ENCODE measurements at places on chromosomes 11 and 22. TPM values are rescaled to one million over a fixed set of nuclear protein-coding genes. Genes with fewer than 3 reads are reported as not detected.
A peak's percentile ranks its signal among the peaks of the same experiment; 100 is the strongest.

DNA sequence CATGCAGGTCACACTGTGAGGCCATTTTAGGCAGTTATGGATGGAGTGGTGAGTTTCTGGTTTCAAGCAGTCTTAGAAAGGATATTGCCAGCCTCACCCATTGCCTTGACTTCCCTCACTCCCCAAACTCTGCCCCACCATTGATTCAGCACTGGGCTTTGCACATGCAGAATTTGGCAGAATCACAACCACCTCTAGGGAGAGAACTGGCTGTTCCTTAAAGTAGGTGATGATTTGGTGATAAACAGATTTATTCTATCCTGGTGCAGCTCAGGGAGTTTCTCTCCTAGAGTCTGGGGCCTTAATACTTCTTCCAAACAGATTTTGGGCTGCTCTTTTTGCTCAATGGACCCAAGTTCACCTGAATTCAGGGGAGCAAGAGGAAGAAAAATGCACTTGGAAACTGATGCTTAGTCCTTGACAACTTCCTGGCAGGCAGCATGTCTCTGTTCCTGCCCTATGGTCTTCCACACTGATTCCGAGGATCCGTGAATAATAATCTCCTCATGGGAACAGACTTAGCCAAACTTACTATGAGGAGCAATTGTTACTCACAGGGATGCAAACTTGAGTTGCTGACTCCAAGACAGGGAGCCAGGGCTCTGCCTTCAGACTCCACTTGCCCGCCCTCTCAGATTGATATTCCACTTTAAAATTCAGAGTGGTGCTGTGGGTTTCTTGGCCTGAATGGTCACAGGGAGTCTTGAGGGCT lies 129.7 kb upstream of the PARVA start:
- no peak for DNase-seq

MFRP gene
- not detected for total RNA-seq

GRCh38 chr11:76249195-76249741 lies 43.0 kb upstream of the WNT11 start:
- DNase-seq: no peak

- no peak for DNase-seq
These were observed 82.7 kb downstream of the CELSR1 start for GRCh38 chr22:46454504-46455269.

DNA sequence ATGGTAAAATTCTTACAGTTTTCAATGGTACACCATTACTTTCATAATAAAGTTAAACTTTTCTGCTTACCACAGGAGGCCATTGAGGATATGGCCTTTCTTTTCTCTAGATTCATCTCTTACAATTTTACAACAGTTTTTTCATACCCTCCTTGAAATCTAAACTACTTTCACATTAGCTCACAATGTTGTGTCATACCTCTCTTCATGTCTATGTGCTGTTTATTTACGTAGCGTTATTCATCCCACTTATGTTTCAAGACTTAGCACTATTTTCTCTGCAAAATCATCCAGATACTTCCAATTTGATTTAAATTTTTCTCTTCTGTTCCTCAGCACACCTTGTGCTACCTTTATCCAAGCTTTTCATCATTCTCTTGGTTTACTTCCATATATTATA lies 123.3 kb downstream of the METTL15 start:
- no peak for DNase-seq

PAX6 gene
- total RNA-seq: 5.4 TPM

- DNase-seq: peak; percentile 62
These were observed 22.7 kb downstream of the CELSR1 start for GRCh38 chr22:46514592-46515207.

- no peak for DNase-seq
These were observed 15.5 kb downstream of the DGCR8 start for GRCh38 chr22:20095521-20095920.

DNA sequence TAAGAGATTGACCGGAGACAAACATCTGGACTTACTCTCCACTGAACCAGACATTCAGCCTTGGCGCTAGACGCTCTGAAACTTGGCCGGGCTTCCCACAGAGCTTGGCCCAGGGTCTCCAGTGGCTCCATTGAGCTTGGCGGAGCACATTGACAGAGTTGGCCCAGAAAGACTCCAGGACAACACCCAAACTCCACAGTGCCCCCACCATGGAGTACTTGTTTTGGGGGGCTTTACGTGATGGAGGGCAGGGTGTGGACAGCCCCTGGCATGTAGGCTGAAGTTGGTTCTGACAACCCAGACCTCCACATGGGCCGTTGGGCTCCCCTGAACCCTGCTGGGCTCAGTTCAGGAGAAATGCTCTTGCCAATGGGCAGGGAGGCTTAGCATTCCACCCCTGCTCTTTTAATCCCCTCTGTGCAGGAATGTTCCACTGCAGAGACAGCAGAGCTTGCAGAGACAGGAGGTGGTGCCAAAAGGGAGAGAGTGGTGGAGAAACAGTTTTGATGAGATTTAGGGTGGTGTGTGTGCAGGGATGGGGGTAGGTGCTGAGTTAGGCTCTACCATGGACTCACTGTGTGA lies 102.4 kb upstream of the TIMP3 start:
- no peak for DNase-seq

TEAD1 gene
- total RNA-seq: 94.4 TPM

DNA sequence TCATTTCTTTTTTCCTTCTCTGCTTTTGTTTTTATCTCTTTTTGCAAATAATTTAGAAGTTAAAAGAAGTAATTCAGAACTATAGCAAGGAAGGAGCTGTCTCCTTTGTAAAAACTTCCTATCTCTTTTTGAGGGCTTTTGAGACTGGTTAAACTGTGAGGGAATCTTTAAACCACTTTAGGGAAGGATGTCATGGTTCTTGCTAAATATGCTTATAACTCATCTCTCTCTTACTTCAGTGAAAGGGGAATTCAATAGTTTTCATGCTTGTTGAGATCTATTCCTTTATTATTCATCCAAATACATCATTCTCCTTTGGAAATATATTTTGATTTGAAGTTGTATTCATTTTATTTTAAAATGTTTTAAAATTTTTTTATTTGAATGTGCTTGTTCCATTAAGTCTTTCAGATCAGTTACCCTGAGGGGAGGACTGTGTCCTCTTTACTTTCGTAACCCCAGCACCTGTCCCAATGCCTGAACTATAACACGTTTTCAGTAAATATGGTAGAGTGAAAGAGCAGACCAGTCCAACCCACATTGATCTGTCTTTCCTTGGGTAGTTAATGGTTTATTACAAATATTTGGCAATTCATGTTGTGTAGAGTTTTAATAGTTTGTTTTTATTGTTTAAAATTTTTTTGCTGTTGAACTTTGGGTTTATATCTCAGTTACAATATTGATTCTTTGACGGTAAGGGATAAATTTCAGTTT lies 27.5 kb downstream of the AMOTL1 start:
- no peak for DNase-seq

- peak; percentile 88 for DNase-seq
These were observed 25.3 kb downstream of the DUSP8 start for GRCh38 chr11:1546536-1547466.

OR4A16 gene
- total RNA-seq: not detected

CFAP300 gene
- 5.2 TPM for total RNA-seq

DNA sequence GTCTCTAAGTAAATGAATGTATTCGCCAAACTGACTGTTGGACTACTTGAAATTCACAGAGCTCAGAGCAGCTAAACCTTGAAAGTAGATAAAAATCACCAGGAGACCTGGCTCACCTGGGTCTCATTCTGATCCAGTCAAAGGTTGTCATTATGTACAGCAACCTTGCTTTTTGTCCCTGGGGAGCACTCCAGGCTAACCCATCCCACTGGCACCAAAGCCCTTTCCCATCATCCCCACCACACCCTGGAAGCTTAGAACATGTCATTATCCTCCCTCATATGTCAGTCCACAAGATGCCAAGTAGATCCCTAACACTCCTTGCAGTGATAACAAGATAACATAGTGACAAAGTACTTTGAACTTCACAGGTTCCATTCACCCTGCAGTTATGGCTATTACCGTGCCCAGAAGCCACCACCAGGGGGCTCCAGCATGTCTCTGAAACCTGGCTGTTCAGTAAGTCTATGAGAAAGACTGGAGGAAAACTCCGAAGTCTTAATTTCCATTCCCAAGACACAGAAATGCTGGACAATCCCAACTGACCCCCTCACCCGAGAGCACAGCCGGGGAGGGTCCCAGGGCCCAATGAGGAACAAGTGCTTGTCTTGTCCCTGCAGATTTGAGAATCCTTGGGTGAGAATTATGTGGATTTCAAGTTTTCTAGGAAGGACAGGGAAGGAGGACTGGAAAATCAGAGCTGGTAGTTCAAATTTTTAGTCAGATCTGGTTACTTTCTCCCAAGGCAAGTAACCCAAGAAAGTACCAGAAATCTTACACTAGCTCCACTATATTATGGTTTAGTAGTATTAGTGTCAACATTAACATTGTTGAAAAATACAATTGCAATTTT lies 43.0 kb upstream of the USP47 start:
- peak; percentile 90 for DNase-seq

DNA sequence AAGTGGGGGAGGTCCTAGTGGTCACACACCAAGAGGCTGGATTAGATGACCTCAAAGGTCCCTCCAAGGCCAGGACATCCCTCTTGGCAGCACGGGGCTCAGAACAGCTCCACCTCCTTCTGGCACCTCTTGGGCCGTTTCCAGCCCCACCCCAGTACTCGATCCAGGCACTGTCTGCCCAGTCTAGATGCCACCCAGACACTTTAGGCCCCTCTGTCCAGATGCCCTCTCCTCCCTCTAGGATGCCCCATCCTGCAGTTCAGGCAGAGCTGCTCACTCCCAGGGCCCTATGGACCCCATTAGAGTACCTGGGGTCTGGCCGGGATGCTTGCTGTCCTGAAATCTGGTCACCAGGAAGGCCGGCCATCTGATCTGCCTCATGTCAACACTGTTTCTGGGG lies 34.7 kb upstream of the PRR5 start:
- DNase-seq: no peak

GSC2 gene
- not detected for total RNA-seq

GRCh38 chr11:41895081-41895480 lies 435.6 kb upstream of the LRRC4C start:
- DNase-seq: no peak

- no peak for DNase-seq
These were observed 80.8 kb downstream of the ALX4 start for GRCh38 chr11:44229098-44229497.

DNA sequence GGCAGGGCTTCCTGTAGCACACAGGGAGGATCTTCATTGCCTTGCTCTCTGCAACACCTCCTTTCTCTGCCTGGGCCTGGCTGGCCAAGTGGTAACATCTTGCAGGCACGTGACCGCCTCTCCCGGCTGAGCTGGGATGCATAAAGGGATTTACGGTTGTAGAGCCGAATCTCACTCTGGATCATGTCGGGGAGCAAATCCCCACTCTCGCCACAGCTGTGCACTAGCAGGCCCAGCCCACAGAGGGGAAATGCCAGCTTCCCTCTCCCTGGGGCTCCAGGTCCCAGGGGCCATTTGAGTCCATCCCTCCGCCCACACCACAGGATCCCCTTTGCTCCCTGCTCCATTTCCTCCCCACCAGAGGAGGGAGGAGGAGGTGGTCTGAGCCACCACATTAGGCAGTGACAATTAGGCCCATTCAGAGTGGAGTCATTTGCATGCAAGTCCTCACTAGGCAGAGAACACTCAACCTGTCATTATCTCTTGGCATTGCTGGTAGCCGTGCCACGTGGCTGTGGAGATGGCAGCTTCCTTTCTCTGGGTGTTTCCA lies 196.7 kb downstream of the DSCAML1 start:
- DNase-seq: peak; percentile 75

- DNase-seq: no peak
These were observed 8.5 kb upstream of the ACR start for GRCh38 chr22:50729391-50730012.

OR6T1 gene
- not detected for total RNA-seq

TMEM45B gene
- not detected for total RNA-seq

DCHS1 gene
- total RNA-seq: 14.3 TPM

DNA sequence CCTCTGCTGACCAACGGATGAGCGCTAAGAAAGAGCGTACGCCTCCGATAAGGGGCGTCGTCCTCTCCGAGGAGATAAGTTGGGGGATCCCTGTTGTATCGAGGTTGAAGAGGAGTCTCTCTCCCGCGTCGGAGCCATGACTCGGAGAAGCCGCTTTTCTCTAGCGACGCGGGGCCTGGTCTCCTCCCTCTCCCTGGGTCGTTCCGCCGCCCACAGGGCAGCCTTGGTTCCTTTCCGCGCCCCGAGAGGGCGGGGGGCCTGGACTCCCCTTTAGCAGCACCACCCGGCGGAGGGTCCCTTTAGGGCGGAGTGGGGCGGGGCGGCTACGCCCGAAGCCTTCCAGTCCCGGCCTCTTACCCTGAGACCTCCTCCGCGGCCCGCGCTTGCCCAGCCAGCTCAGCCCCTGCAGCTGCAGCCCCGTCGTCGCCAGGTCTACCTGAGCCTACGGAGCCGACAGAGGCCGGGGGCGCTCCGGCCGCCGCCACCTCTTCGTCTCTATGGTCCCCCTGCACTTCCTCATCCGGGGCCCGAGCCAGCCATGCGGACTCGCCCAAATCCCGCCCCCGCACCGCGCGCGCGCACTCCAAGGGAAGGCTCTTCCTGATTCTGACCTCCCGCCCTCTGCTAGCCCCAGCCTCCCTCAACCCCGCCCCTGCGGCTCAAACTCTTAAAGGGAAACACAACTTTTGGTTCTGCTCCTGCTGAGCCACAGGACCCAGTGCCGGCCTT lies at the start of gene PRR14L:
PRR14L (minus strand) TSS at position 497 of the 729 bp plus-strand sequence. CDS start 11,272 bp downstream, outside the sequence.
- DNase-seq: peak; percentile 99

DNA sequence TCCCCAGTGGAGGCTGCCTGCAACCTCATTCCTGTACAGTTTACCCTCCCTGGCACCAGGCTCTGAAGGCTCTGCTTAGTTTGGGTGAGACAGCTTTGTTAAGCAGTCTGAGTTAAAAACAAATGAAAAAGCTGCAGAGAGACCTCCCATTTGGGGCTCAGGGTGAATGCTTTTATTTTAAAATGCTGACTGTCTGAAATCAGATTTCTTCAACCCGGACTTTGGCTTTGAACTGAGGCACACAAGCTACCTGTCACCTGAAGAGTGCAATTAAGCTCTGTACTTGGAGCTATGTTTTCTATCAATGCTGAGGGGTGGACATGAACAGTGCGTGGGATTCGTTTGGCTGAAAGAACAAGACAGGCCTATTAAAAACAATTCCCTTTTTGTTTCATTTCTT lies 217.5 kb upstream of the SORL1-AS1 start:
- DNase-seq: no peak

E2F8 gene
- 10.5 TPM for total RNA-seq

DNA sequence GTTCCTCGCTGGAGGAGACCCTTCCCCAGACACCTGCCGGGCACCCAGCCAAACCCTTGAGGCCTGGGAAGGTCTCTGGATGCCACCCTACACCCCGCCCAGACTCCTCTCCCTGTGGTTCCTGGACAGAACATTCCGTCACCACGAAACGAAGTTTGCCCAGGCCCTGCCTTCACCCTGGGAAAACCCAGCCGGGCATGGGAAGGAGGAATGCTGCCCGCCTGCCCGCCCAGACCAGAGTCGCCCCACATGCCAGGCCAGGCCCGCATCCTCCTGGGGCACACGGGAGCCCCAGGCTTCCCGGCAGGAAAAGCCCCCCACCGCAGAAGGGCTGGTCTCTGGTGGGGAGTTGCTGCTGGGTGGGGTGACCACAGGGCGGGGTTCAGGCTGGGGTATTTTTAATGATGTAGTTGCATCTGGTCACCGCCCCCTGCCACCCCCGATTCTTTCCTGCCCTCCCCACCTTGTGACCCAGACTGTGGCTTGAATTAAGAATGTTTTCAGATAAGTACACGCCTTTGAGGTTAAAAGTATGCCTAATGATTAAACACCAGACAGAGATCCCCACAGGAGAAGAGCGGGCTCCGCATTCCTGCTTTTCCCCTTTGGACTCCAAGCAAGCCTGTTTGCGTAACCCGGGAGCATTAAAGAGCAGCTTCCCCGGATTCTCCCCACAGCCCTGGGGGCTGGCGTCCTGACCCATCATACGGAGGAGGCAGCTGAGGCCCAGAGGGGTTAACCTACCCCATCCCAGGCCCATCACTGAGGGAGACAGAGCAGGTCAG lies 44.6 kb upstream of the PPARA start:
- DNase-seq: no peak

- no peak for DNase-seq
These were observed 5.8 kb downstream of the POLDIP3 start for GRCh38 chr22:42608823-42609361.
